ENCODE measurements at places on chromosomes 4 and X.

DNA sequence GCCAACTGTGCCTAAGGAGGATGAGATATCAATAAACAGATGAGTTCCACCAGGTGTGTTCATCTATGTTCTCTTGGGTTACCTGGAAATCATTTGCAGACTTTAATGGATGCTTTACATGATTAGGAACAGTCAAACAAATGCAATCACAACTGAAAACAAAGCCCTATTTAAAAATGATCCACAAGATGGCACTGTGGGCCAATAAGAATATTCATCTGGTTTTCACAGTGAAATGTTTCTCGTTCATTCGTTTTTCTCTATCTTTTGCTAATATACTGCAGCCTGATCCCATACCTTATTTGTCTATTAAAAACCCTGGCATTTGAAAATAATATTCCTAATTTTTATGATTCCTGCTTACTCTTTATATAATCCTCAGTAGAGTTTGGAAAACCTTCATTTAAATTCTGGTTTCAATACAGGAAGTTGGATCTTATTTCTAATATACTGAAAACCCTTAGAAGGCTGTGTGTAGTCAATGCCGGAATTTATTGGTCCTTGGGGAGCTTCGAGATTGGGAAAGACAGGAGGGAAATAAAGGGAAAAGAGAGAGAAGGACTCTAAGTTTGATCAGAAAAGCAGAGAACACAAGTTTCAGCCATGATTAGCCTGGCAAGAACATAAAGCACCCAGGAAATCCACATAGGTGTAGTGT lies 63.8 kb upstream of the TAPT1 start:
- DNase-seq, result no peak

DNA sequence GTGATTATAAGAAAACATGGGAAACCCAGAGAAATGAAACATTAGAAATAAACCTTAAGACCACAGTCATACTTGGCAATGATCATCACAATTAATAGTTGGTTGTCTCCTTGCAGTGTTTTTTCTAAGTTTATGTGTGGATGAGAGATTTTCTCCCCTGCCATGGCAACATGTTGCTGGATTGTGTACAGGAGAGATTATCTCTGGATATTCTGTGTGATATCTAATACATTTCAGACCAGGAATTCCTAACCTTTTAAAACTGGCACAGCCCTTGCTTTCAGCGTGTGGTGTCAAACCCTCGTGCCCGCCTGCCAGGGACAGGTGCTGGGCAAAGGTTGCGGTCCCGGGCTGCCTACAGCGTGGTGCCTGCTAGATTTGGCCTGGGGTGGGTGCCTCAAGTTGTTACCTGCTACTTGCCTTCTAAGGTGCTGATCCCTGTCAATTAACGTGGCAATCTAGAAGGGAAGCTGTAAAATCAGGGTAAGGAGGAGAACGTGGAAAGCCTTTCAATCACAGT lies 100.5 kb downstream of the TMEM131L start:
- DNase-seq, result no peak

DNA sequence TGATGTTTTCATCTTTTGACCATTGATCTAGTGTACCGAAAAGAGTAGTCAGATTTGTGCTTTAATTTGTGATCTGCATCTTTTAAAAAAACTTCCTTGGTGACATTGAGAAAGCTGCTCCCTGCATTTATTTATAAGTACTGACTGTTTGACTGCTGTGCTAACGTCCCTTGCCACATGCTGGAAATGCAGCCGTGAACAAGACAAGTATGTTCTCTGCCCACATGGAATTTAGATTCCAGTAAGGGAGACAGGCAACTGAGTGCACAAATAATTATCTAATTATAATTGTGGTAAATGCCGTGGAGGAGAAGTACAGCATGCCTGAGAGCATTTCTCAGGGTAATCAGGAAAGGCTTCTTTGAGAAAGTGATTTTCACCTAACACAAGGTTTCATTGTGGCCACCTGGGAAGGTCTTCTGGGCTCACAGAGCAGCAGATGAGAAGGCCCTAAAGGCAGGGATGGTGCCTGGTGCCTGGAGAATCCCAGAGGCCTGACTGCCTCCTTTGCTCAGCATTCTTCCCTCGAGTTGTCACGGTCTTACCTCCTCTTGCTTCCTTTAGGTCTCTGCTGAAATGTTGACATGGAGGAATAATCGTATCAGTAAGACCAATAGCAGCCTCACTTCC lies 55.8 kb downstream of the PTTG2 start:
- no peak for DNase-seq

DNA sequence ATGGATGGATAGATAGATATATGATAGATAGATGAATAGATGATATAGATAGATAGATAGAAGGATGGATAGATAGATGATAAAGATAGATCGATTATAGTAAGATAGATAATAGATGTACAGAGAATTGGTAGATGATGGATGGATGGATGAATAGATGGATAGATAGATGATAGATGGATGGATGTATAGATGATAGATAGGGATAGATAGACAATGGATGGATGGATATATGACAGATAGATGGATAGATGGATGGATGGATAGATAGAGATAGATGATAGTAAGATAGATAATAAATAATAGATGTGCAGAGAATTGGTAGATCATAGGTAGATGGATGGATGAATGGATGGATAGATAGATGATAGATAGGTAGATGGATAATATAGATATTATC lies 12.2 kb downstream of the GYG2 start:
- no peak for DNase-seq

GRCh38 chr4:10733481-10734062 lies 49.0 kb upstream of the CLNK start:
- DNase-seq, result no peak
